ENCODE measurements at places on chromosomes 1 and 21.

DNA sequence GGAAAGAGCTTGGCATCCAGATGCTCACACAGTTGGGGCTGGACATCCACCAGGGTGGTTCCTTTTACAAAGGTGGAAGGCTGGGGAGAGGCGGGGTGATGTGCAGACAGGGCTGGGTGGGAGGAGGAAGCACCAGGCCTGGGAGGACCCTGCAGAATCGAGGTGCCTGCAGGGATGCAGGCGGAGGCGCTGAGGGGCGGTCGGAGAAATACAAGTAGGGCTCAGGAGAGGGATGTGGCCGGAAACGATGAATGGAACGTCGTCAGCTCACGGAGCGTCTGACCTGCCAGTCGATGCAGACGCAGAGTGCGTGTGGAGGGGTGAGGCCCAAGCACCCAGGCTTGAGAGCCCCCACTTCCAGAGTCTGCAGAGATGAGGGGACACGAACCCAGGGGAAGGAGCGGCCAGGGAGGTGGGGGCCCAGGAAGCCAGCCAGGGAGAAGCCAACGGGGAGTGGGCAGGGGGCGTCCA, 63.4 kb downstream of the TRIM11 start:
- DNase-seq: no peak

GRCh38 chr1:192858456-192858855, 49.6 kb downstream of the RGS2 start:
- DNase-seq: no peak

GRCh38 chr21:34197561-34197960, 124.2 kb downstream of the MRPS6 start:
- no peak for DNase-seq

DNA sequence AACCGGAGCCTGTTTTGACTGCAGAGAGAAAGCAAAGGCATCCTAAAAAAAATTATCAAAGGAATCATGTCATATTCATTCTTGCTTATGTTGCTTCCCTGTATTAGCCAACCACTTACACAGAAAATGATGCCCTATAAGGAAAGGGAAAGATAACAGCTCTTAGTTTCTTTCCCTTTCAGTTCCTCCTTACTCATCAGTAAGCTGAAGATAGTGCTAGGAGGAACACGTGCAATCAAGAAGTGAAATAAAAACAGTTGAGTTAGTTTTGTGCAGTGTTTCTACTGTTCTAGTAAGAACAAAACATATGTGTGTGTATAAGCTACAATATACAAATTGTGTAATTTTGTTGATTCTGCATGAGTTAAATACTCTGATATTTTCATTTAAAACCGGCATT, 45.3 kb upstream of the MTF2 start:
- no peak for DNase-seq

DNA sequence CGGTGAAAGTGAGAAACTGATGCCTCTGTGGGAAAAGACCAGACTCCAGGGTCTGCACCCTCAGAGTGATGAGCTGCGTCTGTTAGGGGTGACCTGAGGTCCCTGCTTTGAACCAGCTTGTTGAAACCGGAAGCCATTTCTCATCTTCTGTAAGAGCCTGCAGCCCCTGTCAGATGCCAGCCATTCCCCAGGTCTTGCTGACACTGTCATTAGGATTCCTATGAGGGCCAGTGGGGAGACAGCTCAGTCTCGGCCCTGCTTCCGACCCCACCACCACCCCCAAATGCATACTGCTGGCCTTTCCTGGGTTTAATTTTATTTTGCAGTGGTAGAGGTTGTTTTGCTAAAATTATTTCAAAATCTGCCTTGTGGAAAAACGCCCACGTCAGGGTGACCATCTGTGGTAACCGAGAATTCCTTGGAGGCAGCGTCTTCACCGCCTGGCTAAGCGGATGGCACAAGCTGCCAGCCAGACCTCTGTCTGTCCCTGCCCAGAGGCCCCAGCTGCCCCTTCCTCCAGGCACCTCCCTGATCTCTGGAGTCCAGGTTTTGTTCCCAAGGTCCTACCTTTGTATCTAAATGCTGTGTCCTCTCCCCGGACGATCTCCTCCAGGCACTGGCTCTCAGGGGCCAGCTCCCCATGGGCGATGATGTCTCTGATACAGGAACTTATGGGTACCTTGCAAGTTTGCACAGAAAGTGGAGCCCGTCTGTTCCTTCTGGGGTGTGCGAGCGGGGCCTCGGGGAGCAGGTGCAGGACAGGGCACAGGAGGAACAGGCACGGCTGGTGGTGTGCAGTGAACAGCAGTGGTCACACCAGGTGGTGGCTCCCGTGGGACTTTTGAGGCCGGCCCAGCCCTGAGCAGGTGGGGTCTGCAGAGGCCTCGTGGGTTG, 49.9 kb downstream of the PRKCZ start:
- DNase-seq: no peak

DNA sequence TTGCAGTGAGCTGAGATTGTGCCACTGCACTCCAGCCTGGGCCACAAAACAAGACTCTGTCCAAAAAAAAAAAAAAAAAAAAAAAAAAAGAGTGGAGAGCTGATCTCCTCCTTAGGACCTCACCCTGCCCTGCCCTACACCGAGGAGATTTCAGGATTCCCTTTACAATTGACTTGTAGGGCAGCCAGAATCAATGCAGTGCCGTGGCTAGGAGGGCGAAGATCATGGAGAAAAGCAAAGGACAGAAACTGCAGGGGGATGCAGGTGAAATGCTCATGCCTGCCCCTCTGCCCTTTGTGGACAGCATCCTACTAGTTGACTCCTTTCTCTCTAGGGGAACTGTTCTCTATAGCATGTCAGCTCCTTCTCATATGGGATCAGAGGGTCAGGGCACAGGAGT, 9.6 kb downstream of the FHAD1 start:
- DNase-seq: no peak

DNA sequence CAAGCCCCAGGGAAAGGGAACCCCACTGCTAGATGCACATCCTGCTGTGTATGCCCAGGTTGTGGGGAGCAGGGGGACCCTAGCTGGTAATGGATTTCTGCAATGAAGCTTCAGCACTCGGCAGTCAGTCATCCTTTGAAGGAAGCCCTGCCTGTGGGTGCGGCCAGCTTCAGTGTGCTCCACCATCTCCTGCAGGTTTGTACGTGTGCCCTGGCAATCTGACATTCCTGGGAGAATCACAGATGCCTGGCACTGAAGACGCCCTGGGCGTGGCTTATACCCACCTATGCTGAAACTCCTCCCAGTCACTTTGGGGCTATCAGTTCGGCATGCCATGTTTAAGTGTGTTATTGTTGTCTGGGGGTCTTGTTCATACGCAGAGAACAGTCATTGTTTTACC, 6.8 kb downstream of the SPRR5 start:
- no peak for DNase-seq

- no peak for DNase-seq
Observed at GRCh38 chr1:37951041-37951782, 4.4 kb upstream of the INPP5B start.

DNA sequence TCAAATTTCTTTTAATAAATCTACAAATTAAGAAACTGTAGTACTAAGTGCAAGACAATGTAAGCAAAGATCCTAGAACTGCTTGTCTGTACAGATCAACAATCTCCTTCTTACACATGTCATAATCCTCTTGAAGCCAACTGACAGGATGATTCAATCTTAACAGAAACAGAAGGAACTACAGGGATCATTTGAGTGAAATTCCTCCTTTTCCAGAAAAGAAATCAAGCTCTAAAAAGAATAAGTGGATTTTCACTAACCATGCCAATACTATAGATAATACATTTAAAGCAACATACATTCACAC, 53.2 kb downstream of the RAB3GAP2 start:
- DNase-seq: no peak

- DNase-seq: no peak
Observed at GRCh38 chr1:232662910-232663309, 33.0 kb upstream of the SIPA1L2 start.

DNA sequence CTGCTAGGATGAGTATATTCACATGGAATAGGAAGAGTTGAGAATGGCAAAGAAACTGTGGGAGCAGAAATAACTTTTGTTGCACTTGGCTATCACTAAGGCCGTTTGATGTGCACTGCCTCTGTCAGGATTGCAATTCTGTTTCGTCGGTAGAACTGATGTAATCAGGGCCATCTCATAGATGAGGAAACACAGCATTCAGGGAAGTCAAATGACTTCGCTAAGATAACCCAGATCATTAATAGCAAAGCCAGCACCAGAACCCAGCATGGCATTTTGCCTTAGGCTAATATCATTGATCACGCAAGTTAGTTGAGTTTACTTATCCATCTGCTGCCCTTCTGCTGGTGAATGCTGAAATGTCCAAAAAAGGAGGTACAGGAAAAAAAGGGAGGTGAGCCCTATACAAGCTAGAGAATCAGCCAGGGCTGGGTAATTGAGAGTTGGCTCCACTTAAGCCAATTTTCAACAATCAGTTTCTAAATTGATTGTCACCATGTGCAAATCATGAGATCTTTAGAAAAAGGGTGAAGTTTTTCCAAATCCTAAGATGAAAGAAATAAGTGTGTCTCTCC, 7.6 kb downstream of the RASSF5 start:
- DNase-seq: no peak

GRCh38 chr1:74392840-74393239, 119.6 kb downstream of the LRRC53 start:
- no peak for DNase-seq

GRCh38 chr1:213435715-213436114, 384.7 kb downstream of the RPS6KC1 start:
- DNase-seq: no peak

DNA sequence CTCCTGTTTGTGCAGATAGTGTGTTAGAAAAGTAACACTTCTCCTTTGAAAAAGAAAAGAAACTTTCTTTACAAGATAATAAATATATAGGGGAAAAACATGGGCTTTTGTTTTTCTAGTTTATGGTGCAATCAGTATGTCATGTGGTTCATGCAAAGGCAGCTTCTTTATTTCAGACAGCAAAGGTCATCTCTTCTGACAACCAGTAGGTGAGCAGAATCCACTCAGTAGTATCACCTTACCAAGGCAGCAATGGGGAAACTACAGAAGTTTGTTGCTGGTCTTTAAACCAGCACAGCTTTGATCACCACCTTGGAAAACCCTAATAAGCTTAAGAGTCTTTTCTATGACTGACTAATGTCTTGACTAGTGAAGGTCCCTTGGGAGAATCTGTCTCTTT, 13.0 kb upstream of the SAMSN1 start:
- DNase-seq: no peak

DNA sequence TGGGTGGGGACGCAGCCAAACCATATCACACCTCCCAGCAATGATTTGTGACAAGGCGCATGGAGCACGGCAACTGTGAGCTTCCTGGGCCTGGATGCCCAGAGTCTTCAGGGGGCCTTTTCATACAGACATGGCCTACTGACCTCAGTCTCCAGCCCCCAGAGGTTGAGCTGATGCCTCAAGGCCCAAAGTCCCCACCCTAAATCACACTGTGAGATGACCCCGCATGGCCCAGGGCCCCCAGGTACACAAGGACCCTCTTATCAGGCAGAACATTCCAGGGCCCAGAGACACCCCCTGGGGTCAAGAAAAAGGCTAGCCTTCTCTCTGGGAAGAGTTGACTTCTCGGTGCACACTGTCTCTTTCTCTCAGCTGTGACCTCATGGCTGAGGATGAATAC, 179.7 kb upstream of the C1orf174 start:
- no peak for DNase-seq

GRCh38 chr1:1179983-1180861, 6.5 kb downstream of the TTLL10 start:
- DNase-seq: no peak

DNA sequence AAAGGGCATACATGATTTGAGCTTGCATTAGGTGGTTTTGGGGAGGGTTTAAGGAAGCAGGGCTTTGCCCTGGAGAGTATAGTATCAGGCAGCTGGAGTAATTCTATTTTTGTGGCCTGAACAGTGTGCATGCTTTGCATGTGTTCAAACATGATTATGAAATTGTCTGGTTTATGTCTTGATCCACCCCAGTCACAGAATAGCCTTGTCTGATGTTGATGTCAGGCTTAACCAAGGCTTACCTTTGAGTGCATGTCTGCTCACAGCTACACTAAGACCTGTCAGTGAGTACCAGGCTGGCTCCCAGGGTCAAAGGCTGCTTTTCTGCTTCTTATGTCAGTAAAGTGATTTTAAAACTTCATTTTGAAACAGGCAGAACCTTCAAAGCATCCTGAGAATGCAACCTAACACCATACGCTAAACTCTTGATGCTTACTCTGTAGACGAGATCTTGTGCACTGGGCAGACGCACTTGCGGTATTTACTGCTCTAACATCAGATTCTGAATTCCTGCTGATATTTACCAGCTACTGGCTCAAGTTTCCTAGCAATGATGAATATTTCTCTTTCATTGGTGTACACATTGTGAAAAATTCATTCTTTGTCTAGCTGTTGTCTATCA, 78.9 kb downstream of the MAP3K21 start:
- DNase-seq: no peak

- peak; percentile 68 for DNase-seq
Observed at GRCh38 chr1:186102547-186103148, 272.4 kb downstream of the TPR start.

DNA sequence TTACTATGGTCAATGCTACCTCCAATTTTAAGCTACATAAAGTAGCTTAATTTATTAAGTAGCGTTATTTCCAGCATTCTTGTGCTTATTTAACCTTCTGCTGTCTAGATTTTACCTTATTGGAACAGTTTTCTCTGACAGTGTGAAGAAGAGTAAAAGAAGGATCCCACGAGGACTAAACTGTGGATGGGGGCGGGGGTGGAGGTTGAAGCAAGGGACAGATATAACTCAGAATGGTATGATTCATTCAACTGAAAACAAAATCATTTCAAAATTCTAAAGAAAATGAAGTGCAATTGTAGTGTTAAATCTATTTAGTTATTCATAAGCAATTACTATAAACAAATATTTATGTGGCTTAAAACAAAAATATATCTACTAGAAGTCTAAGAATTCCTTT, 11.5 kb upstream of the VAV3 start:
- no peak for DNase-seq

- DNase-seq: no peak
Observed at GRCh38 chr1:229693129-229693900, 67.3 kb downstream of the URB2 start.

DNA sequence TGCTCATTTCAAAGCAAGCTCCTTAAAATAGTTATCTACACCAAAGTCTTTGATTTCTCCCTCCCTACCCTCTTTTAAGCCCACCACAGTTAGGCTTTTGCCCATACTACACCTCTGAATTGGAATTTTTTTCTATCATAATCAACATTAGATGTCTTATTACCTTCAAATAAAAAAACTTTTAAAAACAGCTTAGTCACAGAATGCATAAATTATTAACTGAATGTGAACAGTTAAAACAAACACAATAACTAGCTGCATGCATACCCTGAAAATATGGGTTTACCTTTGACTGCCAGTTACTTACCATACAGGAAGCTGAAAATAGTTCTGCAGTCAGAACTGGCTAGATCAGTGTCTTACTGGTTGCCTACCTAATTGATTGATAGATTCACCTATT, 210.9 kb downstream of the TGFB2 start:
- DNase-seq: no peak

GRCh38 chr21:15333136-15333710, 268.4 kb upstream of the NRIP1 start:
- DNase-seq: no peak

DNA sequence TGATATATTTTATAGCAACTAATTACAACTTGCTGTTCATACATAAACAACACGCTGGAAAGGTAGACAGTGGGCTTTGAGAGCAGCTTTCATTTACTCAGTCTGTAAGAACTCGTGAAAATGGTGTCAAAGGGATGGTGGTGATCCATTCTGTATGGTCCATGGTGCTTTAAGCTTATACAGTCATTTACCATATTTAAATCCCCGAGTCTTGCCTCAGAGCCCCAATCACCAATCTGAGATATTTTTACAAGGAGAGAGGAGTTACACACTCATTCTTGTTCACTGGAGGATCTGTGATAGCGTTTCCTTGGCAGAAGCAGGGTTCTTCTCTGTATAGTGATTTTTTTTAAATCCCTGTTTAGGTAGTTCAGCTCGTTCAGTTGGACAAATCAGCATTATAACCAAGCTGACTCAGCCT, 694.6 kb downstream of the USP25 start:
- DNase-seq: no peak
